ENCODE measurements at places on chromosomes 11 and 22.

DNA sequence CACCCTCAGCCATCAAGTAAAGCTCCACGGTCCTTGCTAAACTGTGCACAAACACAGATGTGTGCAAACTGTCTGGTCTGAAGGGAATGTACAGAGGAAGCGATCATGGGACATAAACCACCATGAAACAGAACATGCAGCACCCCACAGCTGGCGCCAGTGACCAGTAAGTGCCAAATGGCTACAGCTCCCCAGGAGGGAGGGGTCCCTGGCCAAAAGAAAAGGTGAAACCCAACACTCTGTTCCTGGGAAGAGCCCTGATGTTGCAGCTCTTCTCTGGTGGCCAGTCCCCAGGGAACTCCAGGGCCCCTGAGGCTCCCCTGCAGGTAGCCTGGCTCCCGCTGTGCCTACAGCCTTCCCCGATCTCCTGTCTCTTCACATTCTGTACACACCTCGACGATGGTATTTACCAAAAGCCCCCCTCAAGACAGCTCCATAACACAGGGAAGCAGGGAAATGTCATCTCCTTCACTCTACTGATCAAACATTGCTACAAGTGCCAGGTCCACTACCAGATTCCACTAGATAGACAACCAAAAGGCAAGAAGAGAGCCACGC is 2.9 kb downstream of the DGCR6L start:
- no peak for DNase-seq

DNA sequence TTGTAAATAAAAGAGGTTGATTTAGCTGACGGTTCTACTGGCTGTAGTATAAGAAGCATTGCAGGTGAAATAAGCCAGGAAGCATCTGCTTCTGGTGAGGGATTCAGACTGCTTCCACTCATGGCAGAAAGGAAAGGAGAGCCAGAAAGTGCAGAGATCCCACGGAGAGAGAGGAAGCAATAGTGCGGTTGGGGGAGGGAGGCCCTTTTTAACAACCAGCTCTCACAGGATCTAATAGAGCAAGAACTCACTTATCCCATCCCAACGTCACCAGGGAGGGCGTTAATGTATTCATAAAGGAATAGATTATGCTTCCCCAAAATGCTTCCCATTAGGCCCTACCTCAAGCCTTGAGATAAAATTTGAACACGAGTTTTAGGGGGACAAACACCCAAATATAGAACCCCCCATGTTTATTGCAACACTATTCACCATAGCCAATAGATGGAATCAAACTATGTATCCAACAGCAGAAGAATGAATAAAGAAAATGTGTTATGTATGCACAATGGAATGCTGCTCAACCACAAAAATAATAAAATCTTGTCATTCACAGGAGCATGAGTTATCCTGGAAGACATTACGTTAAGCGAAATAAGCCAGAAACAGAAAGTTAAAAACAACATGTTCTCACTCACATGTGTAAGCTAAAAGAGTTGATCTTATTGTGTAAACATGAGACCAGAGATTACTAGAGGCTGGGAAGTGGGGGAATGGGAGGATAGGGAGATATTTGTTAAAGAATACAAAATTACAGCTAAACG is 908.3 kb upstream of the ANO3 start:
- no peak for DNase-seq

DNA sequence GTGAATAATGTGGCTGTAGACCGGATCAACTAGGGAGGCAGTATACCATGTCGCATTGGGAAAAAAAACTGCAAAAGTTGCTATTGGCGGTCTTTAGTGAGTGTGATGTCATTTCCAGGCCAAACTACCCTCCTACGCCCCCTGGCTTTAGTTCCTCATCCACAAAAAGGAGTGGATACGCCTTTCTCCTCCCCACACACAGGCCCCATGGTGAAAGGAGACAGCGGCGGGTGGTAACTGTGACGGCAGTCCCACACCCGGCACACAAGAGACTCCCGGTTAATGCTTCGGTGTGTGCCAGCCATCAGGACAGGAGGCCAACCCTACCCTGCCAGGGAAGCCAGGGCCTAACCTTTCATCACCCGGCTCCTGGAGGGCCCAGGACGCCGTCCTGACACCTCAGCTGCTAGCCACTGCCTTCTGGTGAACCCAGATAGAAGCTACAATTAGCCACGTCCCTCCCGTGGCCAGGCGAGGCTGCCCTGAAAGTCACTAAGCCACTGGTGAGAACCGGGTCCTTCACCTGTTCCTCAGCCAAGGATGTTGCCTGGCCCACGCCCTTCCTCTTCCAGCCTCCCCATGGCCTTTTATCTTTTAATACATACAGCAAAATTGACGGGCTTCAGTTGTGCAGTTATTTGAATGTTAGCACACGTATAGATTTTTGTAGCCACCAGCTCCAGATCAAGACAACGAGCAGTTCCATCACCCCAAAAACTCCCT is 10.8 kb downstream of the TP53I11 start:
- no peak for DNase-seq

GRCh38 chr11:12786891-12787290 is 112.7 kb downstream of the TEAD1 start:
- DNase-seq, result no peak

DNA sequence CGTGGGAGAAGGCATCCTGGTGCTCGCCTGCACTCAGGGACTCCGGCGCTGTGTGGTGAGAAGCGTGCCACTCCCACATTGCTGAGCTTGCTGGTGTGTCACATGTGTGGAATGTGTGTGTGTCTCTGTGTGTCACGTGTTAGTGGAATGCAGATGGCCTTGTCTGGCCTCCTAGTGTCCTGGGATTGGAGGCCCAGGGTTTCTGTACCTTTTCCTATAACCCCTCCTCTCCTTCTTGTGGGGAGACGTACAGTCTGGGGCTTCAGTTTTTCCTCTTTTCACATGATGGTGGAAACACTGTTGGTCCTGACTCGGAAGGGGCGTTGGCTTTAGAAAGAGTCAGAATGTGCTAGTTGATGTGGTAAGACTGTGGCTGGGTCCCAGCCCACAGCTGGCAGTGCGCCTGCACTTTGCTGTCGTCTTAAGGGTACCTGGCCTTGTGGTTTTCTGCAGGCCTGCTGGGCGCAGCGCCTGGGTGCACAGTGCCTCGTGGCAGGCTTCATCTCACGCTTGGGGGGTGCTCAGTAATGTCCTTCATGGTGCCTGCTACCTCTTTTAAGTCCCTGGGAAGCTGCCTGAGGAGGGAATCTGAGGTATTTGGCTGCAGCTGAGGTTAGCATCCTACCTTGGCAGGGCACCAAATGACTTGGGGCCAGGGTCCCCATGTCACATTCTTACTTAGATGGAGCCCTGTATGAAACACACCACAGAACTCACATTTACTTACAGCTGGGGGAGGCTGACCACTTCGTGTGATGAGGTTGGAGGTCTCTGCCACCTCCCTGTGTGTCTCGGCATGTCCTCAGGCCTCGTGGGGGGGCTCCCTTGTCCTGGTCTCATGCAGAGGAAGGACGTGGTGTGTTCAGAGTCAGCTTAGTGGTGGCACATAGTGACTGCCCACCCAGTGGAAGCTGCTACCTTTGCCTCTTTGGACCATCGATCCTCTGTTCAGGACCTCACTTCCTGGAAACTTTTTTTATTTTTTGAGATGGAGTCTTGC is 61.9 kb downstream of the MED15 start:
- DNase-seq, result peak; percentile 73

- DNase-seq, result no peak
Measured at GRCh38 chr11:102204174-102204573, 93.9 kb downstream of the YAP1 start.

GRCh38 chr22:24189249-24190158 is 8.2 kb downstream of the SUSD2 start:
- peak; percentile 61 for DNase-seq

- DNase-seq, result no peak
Measured at GRCh38 chr22:45582236-45582954, 79.7 kb downstream of the FBLN1 start.

DNA sequence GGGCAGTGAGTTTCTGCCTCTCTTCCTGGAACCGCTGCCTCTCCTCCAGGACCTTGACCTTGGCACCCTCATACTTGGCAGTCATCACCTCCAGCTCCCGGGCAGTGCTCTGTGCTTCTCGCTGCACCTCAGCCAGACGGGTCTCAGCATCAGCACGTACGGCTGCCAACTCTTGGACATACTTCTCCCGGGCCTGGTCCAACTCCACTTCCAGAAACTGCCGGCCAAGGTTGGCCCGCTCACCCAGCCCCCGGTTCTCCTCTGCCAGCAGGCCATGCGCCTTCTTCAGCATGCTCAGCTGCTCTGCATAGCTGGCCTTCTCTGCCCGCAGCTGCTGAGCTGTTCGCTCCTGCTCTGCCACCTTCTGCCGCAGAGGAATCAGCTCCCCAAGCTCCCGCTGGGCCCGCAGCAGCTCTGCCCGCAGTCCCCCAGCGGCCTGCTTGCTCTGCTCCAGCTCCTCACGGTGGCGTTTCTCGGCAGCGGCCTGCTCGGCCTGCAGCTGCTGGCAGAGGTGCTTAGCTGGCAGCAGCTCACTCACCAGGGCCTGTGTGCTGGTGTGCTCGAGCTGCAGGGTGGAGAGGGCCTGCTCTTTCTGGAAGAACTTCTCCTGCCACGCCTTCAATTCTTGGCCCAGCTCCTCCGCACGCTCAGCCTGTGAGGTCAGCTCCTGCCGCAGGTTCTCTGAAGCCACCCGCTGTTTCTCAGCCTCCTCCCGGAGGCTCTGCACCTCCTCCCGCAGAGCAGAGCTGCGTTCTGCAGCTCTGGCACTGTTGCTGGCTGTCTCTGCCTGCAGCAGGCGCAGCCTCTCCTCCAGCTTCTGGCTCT is 14.4 kb downstream of the IL18BP start:
- DNase-seq, result no peak

DNA sequence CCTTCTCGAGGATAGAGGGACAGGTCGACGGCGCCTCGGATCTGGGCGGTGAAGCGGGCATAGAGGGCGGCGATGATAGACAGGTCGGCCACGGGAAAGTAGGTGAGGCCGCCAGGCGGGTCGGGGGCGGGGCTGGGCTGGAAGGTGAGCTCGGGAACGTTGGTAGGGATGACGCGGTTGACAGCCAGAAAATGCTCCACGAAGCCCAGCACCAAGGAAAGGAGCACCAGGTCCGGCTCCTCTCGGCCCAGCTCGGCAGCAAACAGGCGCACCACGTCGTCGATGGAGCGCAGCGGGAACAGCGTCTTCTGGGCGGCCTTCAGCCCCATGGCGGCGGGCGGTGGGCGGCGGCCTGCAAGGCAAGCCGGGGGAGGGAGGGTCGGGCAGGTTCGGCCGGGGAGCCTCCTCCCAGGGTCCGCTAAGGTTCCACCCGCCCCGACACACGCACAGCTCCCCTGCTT is 540 bp downstream of the MEN1 start:
- peak; percentile 32 for DNase-seq

DNA sequence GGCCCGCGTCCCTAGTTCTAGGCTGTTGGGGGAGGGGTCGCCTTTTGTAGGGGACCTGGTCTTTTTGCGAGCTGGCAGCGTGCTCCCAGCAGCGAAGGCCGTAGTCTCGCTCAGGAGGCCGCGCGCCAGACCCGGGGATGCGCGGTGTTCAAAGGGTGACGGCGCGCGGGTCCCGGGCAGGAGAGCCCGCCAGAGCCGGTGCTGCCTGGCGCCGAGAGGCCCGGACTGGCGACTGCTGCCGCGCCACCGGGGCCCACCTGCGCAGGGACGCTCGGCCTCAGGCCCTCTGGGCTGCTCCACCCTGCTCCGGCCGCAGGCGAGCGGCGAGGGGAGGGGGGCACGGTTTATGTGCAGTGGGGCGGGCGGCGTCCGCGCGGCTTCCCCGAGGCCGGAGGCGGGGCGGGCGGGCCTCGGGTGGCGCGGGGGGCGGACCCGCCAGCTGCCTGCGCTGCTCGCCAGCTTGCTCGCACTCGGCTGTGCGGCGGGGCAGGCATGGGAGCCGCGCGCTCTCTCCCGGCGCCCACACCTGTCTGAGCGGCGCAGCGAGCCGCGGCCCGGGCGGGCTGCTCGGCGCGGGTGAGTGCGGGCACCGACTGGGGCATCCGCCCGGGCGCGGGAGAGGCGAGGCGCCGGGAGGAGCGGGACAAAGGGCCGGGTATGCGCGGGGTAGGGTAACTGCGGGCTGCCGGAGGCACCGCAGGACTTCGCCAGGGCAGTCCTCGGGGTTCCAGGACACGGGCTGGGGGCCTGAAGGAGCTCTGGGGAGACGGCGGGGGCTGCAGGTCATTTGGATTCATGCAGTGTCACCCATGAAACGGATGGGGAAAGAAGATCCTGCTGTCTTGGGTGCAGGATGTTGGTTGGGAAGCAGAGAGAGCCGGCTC is at the start of gene PRSS23:
Gene PRSS23, plus strand, starts transcription at position 467 of the 884 bp plus-strand sequence. CDS start 7,102 bp downstream, outside the sequence.
- DNase-seq, result peak; percentile 40

GRCh38 chr11:4890279-4890678 is 8.6 kb downstream of the OR51T1 start:
- no peak for DNase-seq

- no peak for DNase-seq
Measured at GRCh38 chr22:46379066-46379930, 43.8 kb downstream of the TRMU start.

GRCh38 chr11:77092382-77092781 is 10.3 kb upstream of the OMP start:
- no peak for DNase-seq

DNA sequence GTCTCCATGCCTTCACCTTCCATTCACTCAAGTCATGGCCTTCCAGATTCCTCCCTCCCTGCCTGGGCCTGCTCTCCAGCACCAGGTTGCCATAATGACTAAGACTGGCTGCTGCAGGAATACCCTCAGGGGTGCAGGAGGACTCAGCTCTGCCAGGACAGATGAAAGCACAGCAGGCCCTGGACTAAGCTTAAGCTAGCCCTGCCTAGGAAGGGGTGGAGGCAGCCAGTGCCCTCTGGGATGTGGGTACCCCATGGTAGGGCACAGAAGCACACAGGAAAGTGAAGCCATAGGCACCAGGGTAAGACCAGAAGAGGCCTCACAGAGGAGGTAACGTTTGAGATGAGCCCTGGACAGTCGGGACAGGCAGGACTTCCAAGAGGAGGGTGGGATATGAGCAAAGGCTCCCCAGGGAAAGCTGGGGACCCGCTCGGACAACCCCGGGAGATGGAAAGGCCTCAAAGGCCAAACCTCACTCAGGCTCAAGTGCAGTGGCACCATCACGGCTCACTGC is 3.0 kb upstream of the RIN1 start:
- no peak for DNase-seq

DNA sequence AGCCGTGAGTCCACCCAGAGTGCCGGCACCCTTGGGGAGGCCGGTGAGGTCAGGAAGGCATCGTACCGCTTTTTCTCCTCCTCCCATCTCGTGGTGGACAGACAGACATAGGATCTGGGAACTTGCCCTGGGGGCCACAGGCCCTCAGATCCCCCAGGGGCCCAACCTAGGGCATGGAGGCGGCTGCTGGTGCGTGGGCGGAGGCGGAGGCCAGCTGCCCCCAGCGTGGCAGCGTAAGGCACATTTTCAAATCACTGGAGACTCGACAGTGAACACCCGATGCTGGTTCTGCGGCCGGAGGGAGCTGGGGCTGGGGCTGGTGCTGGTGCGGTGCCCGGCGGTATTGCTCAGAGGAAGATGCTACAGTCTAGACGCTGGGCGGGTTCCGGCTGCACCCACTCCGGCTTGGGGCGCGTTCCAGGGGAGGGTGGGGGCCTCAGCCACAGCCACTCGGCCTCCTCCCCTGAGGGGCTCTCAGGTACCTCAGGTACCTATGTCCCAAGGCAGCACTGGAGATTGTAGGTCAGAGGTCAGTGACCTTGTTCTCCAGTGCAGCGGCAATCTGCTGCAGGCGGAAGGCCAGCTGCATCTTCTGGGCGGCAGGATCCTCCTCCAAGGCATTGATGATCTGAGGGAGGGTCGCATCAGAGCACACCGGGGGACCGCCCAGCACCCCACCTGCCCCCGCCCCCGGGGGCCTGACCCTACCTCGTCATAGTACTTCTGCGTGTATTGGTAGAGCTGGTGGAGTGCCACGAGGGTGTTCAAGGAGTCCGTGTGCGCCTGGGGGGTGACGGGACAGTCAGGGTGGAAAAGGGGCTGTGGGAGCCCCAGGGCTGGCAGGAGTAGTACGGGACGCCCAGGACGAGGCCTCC is 5.2 kb upstream of the MAPK11 start:
- DNase-seq, result no peak
